NCI-H446 (cell line): ENCODE measurements at places on chromosomes 11 and 22.

DNA sequence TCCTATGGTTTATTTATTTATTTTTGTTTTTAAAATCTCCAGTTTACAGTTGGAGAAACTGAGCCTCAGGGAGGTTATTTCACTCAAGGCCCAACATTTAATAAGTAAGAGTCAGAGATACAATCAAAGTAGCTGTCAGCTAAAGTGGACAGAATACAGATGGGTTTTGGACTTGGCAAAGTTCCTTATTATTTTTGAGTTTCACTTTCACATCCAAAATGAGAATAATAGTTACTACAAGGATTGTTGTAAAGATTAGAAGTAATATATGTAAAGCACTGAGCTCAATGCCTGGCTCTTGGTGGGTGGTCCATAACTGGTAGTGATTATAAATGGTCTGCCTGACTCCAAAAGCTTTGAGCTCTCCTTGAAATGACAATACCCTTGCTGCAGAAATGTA is 87.5 kb upstream of the SESN3 start:
- no peak for DNase-seq

DNA sequence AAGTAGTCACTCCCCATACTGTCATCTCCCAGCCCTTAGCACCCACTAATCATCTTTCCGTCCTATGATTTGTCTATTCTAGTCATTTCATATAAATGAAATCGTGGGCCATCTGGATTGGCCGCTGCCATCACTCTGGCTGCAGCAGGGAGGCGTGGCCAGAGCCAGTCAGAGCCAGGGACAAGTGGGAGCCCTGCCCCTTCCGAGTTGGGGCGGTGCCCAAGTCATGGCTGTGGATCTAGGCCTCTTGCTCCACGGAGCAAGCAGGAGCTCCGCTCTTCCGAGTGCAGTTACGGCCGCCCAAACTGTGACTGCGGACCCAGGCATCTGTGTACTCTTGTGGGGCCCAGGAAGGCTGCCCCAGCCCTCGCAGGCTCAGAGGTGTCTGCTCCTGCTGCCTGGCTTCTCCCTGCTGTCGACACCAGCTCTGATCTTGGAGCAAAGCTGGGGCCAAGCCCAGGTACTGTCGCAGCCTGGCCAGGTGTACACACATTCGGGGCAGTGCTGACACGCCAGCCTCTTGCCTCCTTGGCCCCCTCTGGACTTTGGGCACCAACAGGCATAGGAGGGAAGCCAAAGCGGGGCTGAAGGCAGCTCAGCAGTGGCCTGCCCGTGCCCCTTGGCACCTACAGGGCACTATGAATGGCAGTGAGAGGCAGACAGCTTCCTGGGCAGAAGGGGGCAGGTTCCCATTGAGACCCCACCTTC is 8.4 kb downstream of the MRPL48 start:
- no peak for DNase-seq

DNA sequence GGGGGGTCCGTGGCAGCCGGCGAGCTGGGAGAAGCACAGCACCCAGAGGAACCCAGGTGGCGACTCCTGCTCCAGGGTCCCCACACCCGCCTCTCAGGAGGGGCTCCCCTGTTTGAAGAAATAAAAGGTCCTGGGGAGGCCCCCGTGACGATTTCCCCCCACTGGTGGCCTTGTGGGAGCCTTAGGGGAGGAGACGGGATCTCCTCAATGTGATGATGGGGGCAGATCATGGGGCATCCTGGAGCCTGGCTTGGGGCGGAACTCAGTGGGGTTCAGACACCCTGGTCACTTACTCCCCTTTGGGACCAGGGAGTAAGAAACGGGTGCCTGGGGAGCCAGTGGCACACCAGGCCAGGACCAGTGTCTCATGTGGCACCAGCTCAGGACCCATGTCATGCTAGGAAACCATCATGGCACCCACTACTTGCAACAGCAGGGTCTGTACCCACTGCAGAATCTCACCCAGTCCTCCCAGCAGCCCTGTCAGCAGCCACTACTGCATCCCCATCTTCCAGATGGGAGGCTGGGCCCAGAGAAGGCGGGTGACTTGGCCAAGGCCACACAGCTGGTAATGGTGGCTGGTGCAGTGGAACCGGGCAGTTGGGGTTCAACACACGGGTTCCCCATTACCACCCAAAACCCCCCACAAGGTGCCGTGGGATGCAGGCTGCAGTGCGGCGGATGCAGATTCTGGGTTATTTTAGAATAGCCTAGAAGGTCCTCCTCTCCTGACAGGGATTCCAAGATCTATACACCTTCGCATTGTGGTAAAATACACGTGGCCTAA is 130.7 kb downstream of the CTTN start:
- DNase-seq = no peak

GRCh38 chr11:58829786-58830185 is 14.7 kb downstream of the GLYATL2 start:
- DNase-seq = no peak
